ENCODE measurements at places on chromosomes 4 and X.

GRCh38 chr4:123606946-123607542 lies 210.4 kb downstream of the SPRY1 start:
- no peak for DNase-seq

DNA sequence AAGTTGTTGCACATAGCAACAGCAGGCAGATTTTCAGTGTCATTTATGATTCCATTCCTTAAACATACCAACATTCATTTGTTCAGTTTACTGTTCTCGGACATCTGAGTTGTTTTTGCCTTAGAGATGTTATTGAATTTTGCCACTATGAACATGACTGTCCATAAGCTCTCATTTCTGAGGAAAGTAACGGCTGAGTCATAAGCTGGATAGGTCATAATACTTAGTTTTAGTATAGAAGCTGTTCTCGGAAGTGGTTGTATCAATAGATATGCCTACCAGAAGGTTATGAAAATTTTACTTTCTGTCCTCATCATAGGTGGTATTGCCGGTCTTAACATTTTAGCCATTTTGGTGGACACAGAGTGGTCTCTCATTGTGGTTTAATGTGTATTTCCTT lies 157.1 kb upstream of the CLNK start:
- DNase-seq, result no peak

DNA sequence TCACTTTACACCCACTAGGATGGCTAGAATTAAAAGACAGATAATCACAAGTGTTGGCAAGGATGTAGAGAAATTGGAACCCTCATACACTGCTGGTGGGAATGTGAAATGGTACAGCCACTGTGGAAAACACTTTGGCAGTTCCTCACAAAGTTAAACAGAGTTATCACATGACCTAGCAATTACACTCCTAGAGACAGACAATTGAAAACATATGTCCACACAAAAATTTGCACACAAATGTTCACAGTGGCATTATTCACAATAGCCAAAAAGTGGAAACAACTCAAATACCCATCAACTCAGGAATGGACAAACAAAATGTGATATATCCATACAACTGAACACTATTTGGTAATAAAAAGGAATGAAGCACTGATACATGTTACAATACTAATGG lies 5.7 kb downstream of the ZNF280C start:
- no peak for DNase-seq

DNA sequence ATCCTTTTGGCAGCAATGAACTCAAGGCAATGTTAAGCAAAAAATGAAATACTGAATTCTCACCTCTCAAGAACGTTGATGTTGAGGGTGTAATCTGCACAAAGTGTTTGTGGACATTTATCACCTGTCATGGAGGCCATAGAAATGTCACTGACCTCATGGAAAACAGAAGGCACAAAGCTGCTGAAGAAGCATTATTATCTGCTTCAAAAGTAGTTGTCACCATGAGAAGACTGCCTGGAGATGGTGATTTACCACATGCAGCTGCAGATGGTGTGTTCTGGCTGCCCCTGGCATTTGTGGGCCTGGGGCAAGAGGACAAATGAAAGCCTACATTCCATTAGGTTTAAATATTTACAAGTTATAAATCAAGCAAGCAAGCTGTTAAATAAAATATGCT lies 116.8 kb upstream of the RPS6KA3 start:
- DNase-seq, result no peak

DNA sequence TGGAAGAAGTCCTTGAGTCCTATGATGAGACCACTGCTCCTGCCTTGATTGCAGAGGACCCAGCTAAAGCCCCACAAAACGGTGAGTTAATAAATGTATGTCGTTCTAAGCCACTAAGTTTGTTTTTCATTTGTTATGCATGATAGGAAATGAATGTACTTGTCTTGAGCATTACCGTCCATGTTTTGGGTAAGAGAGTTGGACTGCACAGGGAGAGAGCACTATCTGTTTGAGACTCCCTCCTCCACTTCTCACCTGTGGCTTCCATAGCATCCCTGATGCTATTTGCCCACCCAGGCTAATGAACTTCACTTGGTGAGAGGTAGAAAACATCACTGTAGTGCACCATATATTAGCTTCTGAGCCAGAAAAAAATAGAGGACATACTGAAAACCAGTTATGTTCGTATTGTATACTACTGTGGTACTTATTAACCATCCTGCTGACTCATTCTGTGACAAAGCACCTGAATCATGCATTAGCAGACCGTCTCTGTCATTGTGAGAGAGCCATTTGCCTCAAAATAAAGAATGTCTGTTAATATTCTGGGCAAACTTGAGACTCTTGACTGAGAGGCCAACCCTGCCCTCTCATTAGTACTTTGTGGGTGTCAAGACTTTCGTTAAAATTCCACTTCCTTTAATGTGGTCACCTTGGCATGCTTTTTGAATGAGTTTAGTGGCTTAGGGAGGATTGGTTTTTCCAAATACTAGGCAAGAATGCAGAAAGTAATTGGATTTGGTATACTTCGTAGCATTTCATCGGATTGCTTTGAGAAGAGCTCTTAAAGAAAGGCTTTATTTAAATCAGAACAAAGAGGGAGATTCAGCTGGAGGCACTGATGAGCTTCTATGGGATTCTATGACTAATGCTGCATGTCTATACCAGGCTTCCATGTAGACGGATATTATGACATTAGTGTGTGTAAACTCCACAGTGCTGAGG lies 99.3 kb upstream of the GRPR start:
- DNase-seq, result no peak

DNA sequence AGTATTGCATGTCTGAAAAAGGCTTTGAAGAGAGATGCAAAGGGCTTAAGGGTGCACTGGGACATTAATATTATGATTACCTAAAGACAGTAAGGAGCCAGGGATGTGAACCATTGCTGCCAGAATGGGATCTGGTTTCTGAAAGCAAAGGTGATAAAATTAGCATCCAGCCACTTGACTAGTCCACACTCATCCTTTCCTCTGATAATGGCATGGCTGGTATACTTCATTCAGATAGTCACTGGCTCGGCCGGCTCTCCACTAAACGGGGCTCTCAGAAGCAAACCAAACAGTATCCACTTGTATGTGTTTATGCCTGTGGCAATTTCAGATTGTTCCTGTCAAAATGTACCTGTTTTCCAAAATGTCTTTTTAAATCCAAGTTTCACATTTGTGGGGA lies 46.4 kb downstream of the MAMLD1 start:
- DNase-seq, result no peak

- no peak for DNase-seq
These were observed 2.2 kb downstream of the SLIT2 start for GRCh38 chr4:20253735-20254409.

GRCh38 chr4:127604949-127605709 lies 27.6 kb upstream of the INTU start:
- no peak for DNase-seq

- DNase-seq, result no peak
These were observed 81.5 kb downstream of the NHS start for GRCh38 chrX:17456526-17456925.

DNA sequence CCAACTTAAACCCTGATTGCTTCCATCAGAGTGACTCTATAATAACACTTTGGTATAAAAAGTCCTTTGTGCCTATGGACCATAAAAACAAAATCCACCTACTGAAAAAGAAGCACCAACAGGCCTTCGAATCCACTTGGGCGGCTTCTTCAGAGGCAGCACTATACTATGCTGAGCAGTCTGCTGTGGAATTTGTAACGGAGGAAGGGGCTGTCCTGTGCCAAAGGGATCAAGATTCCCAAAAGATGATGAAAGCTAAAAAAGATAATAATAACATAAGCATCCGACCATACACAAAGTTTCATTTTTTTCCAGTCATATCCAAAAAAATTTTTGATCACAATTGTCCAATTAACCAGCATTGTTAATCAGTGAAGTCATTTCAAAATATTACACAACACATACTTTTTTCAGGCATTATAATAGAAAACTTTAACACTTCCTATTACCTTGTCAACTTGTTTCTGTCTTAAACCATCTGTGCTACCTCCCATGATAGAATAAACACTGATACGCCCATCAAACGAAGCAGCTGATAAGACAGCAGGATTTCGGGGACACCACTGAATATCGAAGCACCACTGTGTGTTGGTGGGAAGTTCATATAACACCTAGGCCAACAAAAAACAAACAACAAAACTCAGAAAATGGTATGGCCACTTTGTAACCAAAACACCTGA lies 24.1 kb downstream of the SEC31A start:
- DNase-seq, result no peak

GRCh38 chr4:137668885-137669545 lies 136.7 kb upstream of the PCDH18 start:
- DNase-seq, result no peak

- no peak for DNase-seq
These were observed 54.3 kb downstream of the PPEF1 start for GRCh38 chrX:18761750-18762149.

DNA sequence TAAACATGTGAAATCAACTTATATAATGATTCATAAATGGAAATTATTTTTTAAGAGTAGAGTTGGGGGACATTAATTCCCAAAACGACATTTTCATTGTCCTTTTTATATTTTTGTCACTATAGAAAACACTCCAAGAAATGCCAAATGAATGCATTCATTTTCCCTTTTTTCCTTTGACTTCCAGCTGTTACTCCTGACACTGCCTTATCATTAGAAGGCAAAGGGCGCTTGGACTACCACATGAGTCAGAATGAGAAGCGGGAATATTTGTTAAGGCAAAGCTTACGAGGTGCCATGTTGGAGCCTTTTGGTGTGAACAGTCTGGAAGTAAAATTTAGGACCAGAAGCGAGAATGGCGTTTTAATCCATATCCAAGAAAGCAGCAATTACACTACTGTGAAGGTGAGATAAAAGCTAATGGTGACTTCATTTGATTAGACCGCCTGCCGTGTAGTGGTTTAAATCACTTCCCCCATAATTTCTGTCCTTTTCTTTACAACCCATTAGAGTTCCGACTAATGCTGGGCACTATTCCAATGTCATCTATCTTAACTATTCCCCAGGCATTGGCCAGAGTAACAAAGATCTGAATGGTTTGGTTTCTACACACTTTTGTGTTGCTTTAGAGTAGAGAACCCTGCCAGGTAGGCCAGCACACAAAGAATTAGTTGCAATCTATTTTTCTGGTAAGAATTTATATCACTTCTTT lies 166.7 kb downstream of the FAT4 start:
- DNase-seq, result no peak

- DNase-seq, result no peak
These were observed 18.2 kb downstream of the MRFAP1 start for GRCh38 chr4:6658597-6659075.

DNA sequence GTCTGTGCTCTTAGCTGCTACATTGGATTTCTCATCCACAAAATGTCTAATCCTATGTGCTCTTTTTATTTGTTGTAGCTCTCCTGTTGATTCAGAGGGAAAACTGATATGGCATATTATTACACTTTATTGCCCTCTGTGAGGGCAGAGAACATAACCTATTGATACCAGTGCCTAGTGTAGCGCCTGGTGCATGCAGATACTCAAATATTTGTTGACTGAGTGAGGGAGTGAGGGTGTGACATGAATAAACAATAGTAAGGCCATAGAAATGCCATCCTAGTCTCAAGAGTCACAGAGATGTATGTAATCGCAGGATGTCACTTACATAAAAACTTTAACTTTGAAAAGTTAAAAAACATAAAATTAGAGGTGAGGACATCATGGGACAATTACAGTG lies 159.1 kb downstream of the SHROOM3 start:
- DNase-seq, result no peak

GRCh38 chrX:36867143-36867542 lies 141.0 kb upstream of the FAM47C start:
- DNase-seq, result no peak

- DNase-seq, result no peak
These were observed 11.5 kb downstream of the ZFYVE28 start for GRCh38 chr4:2406920-2407319.

DNA sequence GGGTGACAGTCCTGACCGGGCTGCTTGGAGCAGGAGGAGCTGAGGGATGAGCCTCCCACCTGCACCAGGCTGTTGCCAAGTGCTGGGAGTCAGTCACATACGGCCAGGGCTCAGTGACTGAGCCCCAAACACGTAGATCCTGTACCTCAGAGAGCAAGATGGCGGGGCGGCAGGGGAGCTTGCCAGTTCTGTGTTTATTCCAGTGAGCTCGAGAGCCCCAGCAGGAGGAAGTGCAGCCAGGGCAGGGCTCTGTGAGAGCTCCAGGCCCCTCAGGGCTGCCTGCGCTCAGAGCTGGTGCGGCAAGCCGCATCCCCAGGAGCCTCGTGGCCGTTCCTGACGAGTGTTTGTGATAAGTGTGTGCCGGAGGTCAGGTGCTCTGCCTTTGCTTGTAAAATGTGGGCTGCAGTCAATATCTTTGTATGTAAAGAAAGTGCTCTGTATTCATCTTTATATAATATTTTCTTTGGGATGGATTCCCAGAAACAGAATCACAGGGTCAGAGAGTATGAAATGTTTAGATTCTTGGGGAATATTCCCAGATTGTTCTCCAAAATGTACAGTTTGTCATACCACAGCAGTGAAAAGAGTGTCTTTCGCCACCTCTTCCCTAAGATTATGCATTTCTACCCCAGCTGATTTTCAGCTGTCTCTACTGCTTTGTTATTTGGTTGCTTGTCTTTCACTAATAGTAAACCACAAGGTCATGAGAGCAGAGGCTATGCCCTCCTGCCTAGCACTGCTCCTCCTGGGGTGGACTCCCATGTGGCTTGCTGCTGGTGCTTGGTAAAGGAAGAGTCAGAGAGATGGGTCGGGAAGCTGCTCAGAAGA lies 50.3 kb downstream of the NELFA start:
- DNase-seq, result no peak

- no peak for DNase-seq
These were observed 18.9 kb downstream of the RASL11B start for GRCh38 chr4:52880994-52881393.

DNA sequence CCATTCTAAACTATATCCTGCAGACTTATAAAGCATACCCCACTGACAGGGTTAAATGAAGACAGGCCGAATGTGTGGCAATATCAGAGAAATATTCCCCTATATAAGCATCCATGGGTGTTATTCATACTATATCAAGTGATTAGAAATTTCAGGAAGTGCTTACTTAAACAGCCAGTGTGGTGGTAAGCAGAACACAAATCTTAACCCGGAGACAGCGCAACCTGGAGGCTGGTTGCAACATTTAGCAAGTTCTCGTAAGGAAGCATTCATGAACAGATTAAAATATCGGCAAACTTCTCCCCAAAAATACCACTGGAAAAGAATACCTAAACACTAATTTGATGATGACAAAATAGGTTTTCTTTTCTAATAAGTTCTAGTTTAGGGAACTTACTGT lies 261.2 kb downstream of the CBLL2 start:
- no peak for DNase-seq

DNA sequence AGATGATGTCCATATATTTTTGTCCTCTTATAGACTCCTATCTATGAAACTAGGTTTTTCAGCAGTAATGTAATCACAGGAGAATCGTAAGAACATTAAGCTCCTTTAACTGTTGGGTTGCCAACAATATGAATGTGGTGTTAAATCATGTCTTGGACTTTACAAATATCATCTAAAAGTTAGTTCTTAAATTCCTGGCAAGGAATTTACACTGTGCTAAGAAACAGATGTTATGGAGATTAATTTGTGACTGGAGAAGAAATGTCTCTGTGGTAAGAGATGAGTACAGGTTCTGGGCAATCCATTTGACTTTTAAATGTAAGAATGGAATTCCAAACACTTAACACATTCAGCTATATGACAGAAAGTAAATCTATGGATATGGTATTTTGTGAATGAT lies 34.6 kb downstream of the CNKSR2 start:
- DNase-seq, result no peak
